ENCODE measurements at places on chromosomes 2 and 18.

DNA sequence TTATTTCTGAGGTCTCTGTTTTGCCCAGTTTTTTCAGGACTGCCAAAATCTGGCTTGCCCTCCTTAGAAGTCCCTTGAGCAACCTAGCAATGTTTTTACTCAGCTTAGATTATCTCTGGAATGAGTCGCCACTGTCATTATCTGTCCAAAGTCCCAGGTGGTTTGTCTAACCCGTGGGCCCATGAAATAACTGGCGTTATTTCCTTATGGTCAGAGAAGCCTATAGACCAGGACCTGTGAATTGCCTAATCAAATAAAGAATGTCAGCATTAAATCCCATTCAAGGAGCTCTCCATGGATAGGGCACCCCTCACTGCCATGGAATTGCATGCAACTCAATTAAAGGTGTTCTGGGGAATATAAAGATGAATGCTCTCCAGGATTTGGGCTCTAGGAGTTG, 373.9 kb downstream of the SETBP1 start:
- no peak for DNase-seq

- no peak for DNase-seq
Observed at GRCh38 chr18:6150430-6150829, 255.1 kb upstream of the TMEM200C start.

DNA sequence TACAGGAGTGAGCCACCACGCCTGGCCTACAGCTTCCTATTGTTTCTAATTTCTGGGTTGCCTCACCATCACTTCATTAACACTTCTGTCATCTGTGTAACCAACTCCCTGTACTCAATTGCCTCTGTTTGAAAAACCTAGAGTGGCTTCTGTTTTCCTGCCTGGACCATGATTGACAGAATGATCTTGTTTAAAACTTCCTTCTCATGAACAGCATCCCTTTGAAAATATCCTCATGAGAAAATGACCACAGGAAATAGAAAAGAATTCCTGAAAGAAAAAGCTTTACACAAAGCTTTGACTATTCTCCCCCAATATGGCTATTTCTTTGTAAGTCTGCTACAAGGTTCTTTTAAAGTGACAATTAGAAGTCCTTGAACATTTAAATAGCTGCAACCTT, 672.3 kb downstream of the ARHGAP15 start:
- DNase-seq = no peak

- DNase-seq = no peak
Observed at GRCh38 chr18:33817096-33817495, 239.1 kb downstream of the ASXL3 start.

- DNase-seq = no peak
Observed at GRCh38 chr2:16718576-16719484, 53.2 kb upstream of the CYRIA start.

DNA sequence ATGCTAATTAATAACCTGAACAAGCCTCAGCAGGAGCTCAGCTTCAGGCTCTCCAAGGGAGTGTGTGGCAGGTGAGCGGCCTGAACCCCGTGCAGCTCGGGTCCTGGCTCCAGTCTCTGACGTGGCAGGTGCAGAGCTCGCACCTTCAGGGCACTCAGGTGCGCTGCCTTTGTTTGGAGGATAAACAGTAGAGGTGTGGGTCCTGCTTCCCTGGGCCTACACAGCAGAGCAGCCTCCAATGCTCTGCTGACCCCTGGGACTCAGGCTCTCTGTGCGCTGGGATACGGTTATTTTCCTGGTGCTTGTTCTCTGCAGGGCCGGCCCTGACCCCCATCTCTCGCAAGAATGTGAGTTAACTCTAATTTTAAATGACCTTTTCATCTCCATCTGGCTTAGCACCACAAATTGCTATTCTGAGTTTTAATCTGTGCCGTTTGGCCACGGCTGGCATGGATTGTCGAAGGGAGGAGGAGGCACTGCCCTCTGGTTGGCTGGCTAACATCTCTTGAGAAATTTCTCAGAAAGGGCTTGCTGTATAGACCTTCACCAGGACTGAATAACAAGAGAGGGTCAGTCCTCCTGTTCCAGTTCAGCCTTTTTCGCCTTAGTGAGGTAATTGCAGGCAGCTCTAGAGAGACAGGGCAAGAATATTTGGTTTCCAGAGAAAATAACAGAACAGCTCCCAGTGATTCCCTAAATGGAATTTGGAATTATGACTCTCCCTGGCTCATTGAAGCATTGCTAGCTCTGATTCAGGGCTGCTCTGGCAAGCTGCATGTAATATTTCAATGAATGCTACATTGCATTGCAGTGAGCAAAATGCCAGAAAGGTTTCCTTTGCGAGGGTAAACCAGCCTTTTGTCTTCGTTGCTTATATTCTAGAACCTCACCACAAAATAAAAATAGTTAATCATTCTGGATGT, 161.8 kb downstream of the DCDC2C start:
- DNase-seq = peak; percentile 92

- no peak for DNase-seq
Observed at GRCh38 chr2:190382851-190383250, 25.3 kb upstream of the MFSD6 start.

- no peak for DNase-seq
Observed at GRCh38 chr2:175518206-175518605, 336.7 kb upstream of the ATP5MC3 start.

Data from NCI-H1417 treated with DMSO at 0.1 percent for 48 hours (cell line).